Stimulated activated CD4-positive, alpha-beta T cell treated with anti-CD3 and anti-CD28 coated beads, Interleukin-2, amount 100 ng/mL, for 24 hours (primary cell): ENCODE measurements at places on chromosomes 16 and 17.

DNA sequence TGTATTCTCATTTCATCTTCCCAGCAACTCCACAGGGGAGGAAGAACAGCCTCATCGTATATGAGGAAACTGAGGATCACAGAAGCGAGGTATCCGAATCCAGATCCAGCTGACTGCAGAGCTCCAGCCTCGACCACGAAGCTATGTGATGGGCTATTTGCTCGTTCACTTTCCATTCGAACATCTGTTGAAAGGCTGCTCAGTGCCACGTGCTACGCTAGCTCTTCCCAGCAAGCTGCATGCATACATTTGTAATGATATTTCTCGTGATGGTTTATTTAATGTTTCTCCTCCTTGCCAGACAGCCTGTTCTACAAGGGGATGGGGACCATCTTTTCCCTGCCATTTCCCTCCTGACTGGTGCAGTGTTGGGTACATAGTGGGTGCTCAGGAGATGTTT lies 48.4 kb upstream of the RCVRN start:
- DNase-seq, result no peak

- DNase-seq, result no peak
Measured at GRCh38 chr16:1929105-1929504, 10.9 kb upstream of the HS3ST6 start.

DNA sequence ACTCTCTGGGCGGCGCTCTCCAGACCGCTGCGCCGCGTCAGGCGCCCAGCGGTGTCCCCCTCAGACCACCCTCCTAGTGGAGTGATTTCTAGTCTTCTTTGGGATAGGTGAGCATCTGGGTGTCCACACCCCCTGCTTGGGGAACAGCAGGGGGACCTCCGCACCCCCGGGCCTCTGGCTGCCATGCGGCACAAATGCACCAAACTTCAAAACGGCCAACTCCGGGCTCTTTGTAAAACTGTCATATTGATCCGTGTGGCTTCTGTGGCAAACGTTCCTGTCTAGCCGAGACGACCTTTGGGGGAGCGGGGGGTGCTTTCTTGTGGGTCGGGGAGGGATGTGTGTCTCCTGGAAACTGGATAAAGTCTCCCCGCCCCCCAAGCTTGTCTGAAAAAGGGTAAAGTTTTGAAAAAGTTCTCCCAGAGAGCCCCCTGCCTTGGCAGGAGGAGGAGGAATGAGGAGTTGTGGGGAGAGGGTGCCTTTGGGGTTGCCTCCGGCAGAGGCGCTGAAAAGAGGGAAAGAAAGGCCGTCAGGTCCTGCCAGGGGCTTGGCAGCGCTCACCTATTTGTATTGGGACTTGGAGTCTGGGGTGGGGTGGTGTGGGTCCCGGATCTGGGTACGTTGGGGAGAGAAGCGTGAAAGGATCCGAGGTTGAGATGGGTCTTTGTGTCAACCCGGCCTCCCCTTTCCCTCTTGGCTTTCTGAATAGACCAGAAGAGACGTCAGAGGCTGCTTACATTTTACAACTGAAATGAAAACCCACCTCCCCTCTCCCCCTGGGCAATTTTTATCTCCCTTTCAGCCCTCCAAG lies 2.2 kb upstream of the CHD3 start:
- peak; percentile 65 for DNase-seq

DNA sequence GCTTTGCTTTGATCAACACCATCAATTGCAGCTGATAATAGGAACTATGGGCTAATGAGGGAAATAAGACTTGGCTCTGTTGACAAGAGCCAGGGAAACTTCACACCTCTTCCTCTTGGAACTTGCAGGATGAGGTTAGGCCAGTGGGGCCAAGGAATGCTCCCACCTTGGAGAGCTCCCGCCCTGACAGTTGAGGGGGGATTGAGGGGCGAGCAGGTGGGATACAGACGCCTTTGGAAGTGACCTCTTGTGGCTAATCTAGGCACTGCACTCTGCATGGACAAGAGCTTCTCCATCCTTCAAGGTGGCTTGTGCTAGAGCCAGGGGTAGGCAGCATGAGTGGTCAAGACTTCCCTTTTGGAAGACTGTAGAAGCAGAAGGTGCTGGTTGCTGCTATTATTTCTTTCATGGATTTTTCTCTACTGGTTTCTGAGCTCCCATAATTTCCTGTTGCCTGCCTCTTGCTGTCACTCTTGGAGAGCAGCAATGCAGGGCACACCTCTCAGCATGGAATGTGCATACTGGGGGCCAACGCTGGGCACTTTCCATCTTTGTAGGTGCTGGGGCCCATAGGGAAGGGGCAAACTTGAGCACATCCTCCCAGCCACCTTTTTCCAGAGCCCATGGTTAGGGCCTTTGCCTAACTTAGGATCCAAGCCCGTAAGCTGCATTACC lies 2.3 kb upstream of the PHF12 start:
- DNase-seq, result peak; percentile 43

DNA sequence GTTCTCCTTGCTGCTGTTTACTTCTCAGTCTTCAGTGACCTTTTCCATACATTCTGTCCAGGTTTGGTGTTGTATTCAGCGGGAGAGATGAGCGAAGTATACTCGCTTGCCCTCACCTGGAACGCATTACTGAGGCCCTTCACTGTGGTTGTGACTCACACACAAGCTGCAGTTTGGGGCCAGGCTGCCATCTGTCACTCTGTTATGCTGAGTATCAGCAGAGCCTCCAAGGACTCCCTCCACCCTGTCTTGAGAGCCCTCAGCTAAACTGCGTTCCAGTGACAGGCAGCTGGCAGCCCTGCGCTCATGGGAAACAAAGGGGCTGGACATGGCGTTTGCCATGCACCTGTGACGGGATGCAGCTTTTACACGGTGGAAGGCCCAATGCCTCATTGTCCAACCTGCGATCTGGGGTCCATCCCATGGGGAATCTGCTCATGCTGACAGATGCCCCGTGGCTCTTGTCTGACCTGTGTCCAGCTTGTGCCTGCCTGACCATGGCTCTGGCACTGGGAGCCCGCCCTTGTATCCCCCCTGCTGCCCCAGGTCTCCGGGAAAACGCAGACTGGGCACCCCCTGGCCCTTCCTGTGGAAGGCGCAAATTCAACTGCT lies 6.5 kb upstream of the ZNF778 start:
- DNase-seq, result no peak
